ENCODE measurements at places on chromosomes 6 and 20.

GRCh38 chr6:63813566-63814120 lies 178.0 kb downstream of the PHF3 start:
- DNase-seq, result no peak

GRCh38 chr6:46412662-46413061 lies 78.6 kb downstream of the RCAN2 start:
- DNase-seq, result no peak

DNA sequence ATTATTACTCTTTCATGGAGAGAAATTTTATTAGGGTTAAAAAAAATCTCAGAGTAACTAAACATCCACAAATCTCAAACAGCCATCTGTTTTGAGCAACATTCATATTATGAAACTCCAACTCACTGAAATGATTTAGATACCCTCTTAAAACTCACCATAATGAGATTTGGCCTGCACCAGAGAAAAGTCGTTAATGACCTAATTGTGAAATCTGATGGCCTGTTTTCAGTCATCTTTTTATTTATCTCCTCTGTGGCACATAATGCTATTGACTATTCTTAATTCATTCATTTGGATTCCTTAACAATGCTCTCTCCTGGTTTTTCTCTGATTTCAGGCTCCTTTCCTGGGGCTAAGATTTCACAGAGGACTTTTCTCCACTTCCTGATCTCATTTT lies 192.7 kb downstream of the RNF144B start:
- DNase-seq, result no peak

DNA sequence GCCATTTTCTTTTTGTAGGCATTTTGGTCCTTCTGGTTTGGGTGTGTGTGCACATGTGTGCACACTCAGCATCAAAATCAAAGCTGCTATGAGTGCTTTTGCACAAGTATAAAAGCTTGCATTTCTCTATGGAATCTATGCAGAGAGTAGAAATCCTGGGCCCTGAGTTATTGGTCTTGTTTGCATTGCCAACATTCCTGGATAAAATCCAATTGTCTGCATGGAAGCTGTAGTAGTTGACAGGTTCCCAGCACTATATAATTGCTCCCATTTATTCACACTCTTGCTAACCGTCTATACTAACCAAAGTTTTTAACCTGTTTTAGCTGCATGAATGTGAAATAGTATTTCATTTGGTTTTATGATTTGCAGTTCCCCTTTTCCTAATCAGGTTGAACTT lies 277.0 kb downstream of the FOXA2 start:
- DNase-seq, result no peak

- DNase-seq, result no peak
Observed at GRCh38 chr6:148747471-148748165, 788 bp downstream of the UST start.

GRCh38 chr20:33874129-33874528 lies 63.0 kb downstream of the CHMP4B start:
- no peak for DNase-seq

Data from stimulated activated CD4-positive, alpha-beta T cell treated with anti-CD3 and anti-CD28 coated beads, TNF-alpha, amount 100 ng/mL, for 1 hour (primary cell).